Frontal cortex (tissue), 4 donors: ENCODE measurements at places on chromosomes 1 and 21. TPM values are rescaled to one million over a fixed set of nuclear protein-coding genes. Genes with fewer than 3 reads are reported as not detected.

Gene TRIM67
- 24.1 TPM for total RNA-seq

Gene RHCE
- under 0.01 TPM for total RNA-seq

Gene CYP4X1
- total RNA-seq, result 18.3 TPM

Gene TAF5L
- total RNA-seq, result 32.2 TPM

Gene S100A7
- not detected for total RNA-seq

Gene FASLG
- total RNA-seq, result not detected

Gene TTC22
- under 0.01 TPM for total RNA-seq

Gene BCAR3
- 4.1 TPM for total RNA-seq

Gene KRTAP19-1
- total RNA-seq, result not detected

Gene RBP7
- not detected for total RNA-seq

Gene PCBP3
- total RNA-seq, result 7.3 TPM

Gene FCAMR
- not detected for total RNA-seq

Gene KRTAP12-2
- not detected for total RNA-seq
